Kidney (tissue), 22 donors: ENCODE measurements at places on chromosomes 1 and 21.

GRCh38 chr1:118739501-118739900, 248.6 kb downstream of the TBX15 start:
- H3K36me3 ChIP-seq: no peaks in the 10 kb centered on the region
- H3K27ac ChIP-seq: no peak overlapping the region
- H3K4me1 ChIP-seq: no peaks in the 10 kb centered on the region
- DNase-seq: no peak

- H3K4me3 ChIP-seq: no peak overlapping the region
- H3K36me3 ChIP-seq: no peaks in the 10 kb centered on the region
- H3K27ac ChIP-seq: no peak overlapping the region
- no peak for DNase-seq
- H3K4me1 ChIP-seq: no peaks in the 10 kb centered on the region
- H3K27me3 ChIP-seq: no peaks in the 10 kb centered on the region
Measured at GRCh38 chr21:36948686-36949085, 17.8 kb downstream of the HLCS start.

DNA sequence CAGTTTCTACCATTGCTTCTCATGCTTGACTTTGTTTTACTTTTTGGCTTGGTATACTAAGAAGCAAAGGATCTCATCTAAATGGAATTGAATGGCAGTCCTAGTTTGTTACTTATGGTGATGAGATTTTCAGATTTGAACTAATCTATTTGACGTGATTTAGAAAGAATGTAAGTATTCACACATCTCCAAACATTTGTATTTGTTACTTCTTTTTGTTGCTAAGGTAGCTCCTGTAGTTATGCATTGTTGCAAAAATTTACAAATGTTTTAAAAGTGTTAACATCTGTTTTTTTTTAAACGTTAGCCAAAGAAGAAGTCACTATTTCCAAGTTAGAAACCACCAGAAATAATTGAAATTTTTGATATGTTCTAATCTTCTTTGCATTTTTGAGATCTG, 222.5 kb downstream of the RPS6KC1 start:
- DNase-seq: no peak
- no peaks in the 10 kb centered on the region for H3K4me1 ChIP-seq
- H3K27me3 ChIP-seq: no peaks in the 10 kb centered on the region
- no peak overlapping the region for H3K27ac ChIP-seq
- no peaks in the 10 kb centered on the region for H3K36me3 ChIP-seq

- no peak for DNase-seq
- no peaks in the 10 kb centered on the region for H3K36me3 ChIP-seq
- H3K4me3 ChIP-seq: no peak overlapping the region
Measured at GRCh38 chr1:215128504-215128903, 46.0 kb downstream of the KCNK2 start.

- no peaks in the 10 kb centered on the region for H3K36me3 ChIP-seq
- no peak for DNase-seq
- no peak overlapping the region for H3K4me3 ChIP-seq
- no peaks in the 10 kb centered on the region for H3K27me3 ChIP-seq
Measured at GRCh38 chr1:77487631-77488030, 194.8 kb downstream of the ZZZ3 start.

GRCh38 chr1:116104667-116105066, 6.5 kb upstream of the MAB21L3 start:
- no peak overlapping the region for H3K4me3 ChIP-seq
- no peaks in the 10 kb centered on the region for H3K4me1 ChIP-seq
- no peak for DNase-seq

DNA sequence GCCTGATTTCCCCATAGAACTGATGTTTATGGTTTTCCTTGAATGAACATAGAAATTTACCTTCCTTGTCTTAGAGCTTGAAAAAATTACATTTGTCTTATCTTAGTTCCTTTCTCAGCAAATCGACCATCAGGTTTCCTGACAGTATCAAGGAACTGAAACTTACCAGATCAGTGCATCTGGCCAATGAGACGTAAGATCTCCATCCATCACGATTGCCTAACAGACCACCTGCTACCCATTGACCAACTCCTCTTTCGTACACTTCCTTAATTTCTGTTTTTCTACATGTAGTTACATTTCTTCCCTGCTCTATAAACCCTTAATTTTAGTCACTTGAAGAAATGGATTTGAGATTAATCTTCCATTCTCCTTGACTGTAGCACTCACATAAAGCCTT, 57.4 kb upstream of the TMPRSS15 start:
- H3K4me3 ChIP-seq: no peak overlapping the region
- no peak overlapping the region for H3K27ac ChIP-seq
- no peaks in the 10 kb centered on the region for H3K36me3 ChIP-seq
- H3K27me3 ChIP-seq: no peaks in the 10 kb centered on the region
- H3K4me1 ChIP-seq: no peaks in the 10 kb centered on the region
- DNase-seq: no peak

DNA sequence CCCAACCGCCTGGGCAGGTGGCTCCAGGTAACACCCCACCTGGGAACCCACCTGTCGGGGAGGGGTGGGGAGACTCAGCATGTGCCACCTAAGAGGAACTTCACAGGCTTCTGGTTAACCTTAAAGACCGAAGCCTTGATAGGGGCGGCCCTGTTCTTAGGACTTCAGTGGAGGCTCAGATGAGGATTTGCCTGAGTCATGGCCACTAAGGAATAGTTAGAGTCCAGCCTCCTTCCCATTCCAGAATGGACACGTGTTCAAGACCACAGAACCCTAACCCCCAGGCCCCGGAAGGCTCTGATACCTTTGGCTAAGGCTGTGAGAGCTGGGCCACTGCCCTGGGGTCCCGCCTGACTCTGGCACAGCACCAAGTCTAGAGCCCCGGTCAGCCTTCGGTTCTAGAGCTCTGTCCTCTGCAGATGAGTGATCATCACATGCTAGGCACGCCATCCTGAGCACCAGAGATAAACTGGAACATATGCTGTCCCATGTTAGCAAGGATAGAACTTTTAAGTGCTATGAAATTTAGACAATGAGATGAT, 20.3 kb downstream of the PADI6 start:
- H3K4me3 ChIP-seq: no peak overlapping the region
- H3K4me1 ChIP-seq: no peaks in the 10 kb centered on the region
- H3K27me3 ChIP-seq: no peaks in the 10 kb centered on the region
- no peak overlapping the region for H3K27ac ChIP-seq
- H3K36me3 ChIP-seq: no peaks in the 10 kb centered on the region

DNA sequence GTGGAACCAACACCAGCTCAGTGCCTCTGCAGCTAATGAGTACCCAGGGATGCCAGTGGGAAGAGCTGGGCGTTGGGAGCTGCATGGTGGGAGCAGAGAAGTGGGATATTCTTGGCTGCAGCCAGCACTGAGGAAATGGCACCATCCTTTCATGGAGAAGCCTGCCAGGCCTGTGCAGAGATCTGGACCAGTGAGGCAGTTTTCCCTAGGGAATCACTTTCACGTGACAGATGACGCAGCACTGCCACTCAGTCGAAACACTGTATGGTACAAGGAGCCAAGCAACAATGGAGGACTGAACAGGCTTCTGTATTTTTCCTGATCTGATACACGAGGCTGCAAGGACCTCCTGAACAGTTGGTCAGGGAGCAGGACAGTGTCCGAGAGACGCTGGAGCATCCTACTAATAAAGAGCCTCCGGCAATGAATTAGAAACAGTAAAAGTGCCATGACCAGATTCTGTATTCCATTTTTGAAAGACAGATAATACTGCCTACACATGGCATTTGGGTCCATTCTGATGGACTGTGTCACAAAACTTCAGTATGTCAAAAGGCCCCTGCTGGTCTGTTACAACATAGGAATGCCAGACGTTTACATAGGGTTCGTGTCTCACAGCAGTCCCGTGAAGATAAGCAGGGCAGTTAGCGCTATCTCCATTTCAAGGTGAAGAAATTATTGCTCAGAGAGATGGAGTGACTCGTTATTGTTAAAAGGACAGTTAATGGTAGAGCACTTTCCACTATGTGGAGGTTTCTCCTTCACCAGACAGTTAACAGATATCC, 44.0 kb upstream of the LMO4 start:
- no peak overlapping the region for H3K4me3 ChIP-seq
- no peak for DNase-seq
- no peaks in the 10 kb centered on the region for H3K36me3 ChIP-seq
- H3K4me1 ChIP-seq: no peaks in the 10 kb centered on the region
- no peak overlapping the region for H3K27ac ChIP-seq
- no peaks in the 10 kb centered on the region for H3K27me3 ChIP-seq

DNA sequence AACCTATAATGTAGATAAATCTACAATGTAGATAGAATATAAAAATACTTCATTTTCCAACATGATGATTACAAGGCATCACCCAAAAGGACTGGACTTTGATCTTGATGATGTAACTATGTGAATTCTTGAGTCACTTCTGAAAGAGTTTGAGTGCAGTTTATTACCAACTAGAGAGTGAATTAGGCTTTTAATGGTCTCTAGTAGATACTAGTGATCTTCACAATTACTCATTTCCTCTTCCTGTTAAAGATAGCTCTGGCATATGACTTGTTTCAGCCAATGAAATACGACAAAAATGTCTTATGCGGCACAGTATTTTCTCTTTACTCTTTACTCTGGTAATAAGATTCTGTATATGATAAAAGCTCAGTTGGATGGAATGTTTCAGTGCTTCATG, 1588.1 kb upstream of the B3GALT2 start:
- no peak overlapping the region for H3K4me3 ChIP-seq
- H3K36me3 ChIP-seq: no peaks in the 10 kb centered on the region
- no peaks in the 10 kb centered on the region for H3K4me1 ChIP-seq
- H3K27ac ChIP-seq: no peak overlapping the region
- H3K27me3 ChIP-seq: no peaks in the 10 kb centered on the region

DNA sequence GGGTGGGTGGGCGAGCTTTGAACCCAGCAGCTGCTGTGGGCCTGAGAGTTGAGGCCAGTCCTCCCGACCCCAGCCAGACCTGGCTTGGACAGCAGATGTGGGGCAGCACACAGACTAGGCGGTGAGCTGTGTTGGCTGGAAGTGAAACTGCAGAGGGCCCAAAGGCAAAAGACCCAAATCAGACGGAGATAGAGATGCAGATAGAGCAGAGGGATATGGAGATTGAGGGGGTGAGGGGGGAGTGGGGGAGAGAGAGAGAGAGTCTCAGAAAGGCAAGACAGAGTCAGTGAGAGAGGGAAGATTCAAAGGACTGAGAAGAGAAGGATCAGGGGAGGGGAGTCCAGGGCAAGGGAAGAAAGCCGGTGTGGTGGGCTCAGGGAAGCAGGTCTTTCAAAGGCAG, 17.0 kb upstream of the POU3F1 start:
- H3K27ac ChIP-seq: no peak overlapping the region
- no peak for DNase-seq
- H3K36me3 ChIP-seq: no peaks in the 10 kb centered on the region
- H3K4me3 ChIP-seq: no peak overlapping the region
- H3K4me1 ChIP-seq: no peaks in the 10 kb centered on the region
- H3K27me3 ChIP-seq: no peaks in the 10 kb centered on the region

GRCh38 chr1:3803905-3804626, 7.8 kb upstream of the LRRC47 start:
- DNase-seq: no peak

- peak overlapping the region; percentile 87 for H3K4me3 ChIP-seq
- peaks cover 12% of the 10 kb centered on the region for H3K4me1 ChIP-seq
- no peaks in the 10 kb centered on the region for H3K36me3 ChIP-seq
- H3K27me3 ChIP-seq: no peaks in the 10 kb centered on the region
- H3K27ac ChIP-seq: peak overlapping the region; percentile 88
Measured at GRCh38 chr1:247210062-247210375, 38.2 kb upstream of the ZNF124 start.

- H3K27ac ChIP-seq: no peak overlapping the region
- H3K4me3 ChIP-seq: no peak overlapping the region
- no peaks in the 10 kb centered on the region for H3K4me1 ChIP-seq
- no peaks in the 10 kb centered on the region for H3K27me3 ChIP-seq
- DNase-seq: no peak
Measured at GRCh38 chr1:222109836-222110235, 367.9 kb upstream of the DUSP10 start.
